Sciatic nerve (tissue), 2 donors: ENCODE measurements at places on chromosomes 11 and 22.

DNA sequence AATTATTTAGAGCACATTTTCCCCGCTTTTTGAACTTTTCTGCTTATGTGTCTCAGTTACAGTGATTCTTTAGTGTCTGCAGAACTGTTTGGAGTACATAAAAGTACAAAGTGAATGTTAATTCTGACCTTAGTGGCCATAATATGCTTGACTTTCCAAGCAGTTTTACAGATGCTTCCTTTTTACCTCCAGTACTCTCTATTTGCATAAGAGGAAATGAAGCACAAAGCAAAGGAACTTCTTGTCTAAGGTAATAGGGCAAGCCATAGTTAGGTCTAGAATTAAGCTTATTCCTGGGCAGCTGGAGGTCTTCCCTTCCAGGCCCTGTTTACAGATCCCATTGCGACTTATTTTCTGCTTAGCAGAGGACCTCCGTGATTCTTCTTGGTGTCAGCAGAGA is 3.6 kb downstream of the GTPBP1 start:
- no peak for DNase-seq

GRCh38 chr11:40291741-40292140 is 1167.7 kb downstream of the LRRC4C start:
- DNase-seq = no peak

DNA sequence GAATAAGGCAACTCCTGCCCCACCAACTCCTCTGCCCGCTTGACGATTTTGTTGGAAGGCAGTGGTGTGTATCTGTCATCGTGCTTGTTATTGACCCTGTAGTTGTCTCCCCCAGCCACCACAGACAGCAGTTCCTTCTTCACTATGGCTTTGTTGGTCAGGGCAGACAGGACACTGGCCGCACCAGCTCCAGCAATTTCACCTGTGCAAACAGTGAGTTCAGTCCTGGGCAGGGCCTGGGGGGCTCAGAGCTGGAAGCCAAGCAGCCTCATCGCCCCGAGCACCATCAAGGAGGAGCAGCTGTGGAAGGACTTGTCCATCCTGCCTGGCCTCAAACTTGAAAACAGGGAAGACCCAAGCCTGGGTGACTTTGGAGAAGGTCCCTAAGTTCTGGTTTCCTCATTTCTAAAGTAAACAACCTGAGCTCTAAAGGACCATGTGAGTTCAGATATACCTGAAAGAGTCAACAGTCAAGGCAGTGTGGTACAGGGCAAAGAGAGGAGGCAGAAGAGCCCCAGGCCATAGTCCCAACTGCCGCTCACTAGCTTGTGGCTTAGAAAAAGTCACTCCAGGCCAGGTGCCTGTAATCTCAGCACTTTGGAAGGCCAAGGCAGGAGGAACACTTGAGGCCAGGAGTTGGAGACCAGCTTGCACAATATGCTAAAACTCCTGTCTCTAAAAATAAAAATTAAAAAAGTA is 4.6 kb downstream of the PLAAT2 start:
- DNase-seq = no peak

DNA sequence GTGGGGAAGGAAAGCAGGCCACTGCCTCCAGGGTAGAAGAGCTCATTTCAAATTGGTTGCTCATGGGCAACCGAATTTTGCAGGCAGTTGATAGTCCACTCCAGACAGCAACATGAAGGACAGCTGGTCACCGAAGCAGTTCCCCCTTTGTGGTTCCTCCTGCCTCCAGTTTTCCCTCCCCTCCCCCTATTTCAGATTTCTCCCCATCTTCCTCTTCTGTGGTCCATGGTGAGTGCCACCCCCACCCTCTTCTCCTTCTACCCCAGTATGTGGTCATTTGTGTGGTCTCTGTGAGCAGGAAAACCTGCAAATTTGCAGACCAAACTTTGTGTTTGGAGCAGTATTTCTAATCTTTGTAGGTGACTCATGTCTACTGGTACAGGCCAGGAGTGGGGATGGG is 38.2 kb upstream of the PAK1 start:
- no peak for DNase-seq

DNA sequence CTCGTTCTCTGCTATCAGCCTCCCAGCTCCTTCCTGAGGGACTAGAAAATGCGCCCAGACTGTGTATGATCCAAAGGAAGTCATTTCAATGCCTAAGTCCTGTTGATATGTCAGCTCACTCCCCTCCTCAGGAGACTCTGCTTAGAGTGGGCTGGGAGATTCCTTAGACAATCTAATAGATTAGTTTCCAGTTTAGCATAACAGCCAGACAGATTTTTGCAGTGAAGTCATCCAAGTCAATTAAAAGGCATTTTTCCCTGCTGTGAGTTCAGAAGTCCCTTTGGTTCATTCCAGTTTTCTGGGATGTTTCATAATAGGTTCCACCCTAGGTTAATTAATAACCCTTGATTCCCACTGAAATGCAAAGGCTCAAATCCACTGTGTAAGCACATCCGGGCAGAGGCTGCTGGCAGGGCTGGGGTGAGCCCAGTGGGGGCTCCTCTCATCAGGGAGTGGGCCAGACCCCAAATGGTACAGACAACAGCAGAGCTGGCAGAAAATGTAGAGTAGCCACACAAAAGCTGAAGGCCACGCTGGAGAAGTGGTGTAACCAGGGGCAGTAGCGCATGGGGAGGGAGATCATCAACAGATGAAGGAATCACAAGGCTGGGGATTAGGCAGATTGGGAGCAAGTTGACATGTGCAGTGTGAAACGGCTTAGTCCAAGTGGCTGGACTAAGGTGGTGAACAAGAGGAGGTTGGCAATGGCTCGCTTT is 90.6 kb downstream of the SYN3 start:
- DNase-seq = no peak
